ENCODE measurements at places on chromosomes 7 and 10. TPM values are rescaled to one million over a fixed set of nuclear protein-coding genes. Genes with fewer than 3 reads are reported as not detected.

MALRD1 gene
- total RNA-seq = 0.56 TPM

UPK3B gene
- not detected for total RNA-seq

REPIN1 gene
- 55.1 TPM for total RNA-seq

GLCCI1 gene
- 9.0 TPM for total RNA-seq

- H3K27me3 ChIP-seq = no peaks in the 10 kb centered on the region
- peaks cover 12% of the 10 kb centered on the region for H3K4me1 ChIP-seq
- H3K4me3 ChIP-seq = no peak overlapping the region
- no peak for DNase-seq
Measured at GRCh38 chr7:44738051-44738723, 10.5 kb upstream of the ZMIZ2 start.

DNA sequence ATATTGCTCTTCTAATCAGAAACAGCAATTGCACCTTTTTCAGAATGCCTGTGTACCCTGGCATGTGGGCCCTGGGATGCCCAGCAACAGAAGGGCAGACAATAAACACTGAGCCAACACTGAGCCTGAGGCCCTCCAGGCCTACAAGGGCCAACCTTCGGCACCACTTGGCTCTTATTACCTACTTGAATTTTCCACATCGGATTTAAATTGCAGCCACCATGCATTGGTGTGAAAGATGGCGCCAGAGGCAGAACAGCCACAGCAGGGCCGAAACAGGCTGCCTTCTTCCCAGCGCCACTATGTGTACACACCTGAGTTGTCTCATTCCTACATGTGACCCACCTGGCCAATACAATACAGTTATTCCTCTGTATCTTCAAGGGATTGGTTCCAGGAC, 51.4 kb upstream of the EZH2 start:
- H3K4me3 ChIP-seq = no peak overlapping the region
- peaks cover 20% of the 10 kb centered on the region for H3K36me3 ChIP-seq
- no peak for DNase-seq
- no peaks in the 10 kb centered on the region for H3K27me3 ChIP-seq
- no peak overlapping the region for H3K27ac ChIP-seq

DNA sequence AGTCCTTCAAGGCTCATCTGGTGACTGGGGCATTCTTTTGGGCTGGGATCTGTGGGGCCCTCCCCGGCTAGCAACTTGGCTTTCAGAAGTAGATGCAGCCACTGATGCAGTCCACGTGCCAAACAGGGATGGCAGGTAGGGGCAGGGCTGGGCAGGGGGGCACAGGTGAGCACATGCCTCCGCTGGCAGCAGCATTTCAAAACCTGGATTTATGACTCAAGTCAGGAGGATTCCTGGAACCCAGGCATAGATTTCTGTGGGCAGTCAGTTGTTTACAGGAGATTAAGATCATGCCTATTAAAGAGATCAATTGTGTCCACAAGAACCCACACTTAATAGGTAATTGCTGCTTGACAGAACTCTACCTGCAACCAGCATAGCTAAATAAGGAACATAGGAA, 839 bp upstream of the HABP2 start:
- no peak for DNase-seq
- peaks cover 12% of the 10 kb centered on the region for H3K27me3 ChIP-seq
- no peaks in the 10 kb centered on the region for H3K4me1 ChIP-seq
- no peak overlapping the region for H3K27ac ChIP-seq

DNA sequence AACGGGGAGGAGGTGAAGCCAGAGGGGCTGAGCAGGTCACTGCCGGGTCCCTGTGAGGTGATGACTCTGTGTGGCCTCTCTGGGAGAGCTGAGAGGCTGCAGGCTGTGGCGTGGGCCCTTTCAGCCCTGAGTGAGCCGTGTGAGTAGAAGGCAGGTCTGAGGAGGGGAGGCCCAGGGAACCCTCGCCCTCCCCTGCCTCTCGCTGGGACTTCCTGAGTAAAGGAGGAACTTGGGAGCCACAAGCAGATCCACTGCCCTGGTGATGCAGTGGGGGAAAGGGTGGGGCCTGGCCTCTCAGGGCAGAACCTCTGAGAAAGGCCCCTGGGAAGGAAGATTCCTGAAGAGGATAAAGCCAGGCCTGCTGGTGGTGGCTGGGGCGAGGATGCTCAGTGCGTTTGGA, 22.8 kb downstream of the EEPD1 start:
- no peaks in the 10 kb centered on the region for H3K36me3 ChIP-seq
- H3K27ac ChIP-seq = no peak overlapping the region
- no peaks in the 10 kb centered on the region for H3K27me3 ChIP-seq
- no peaks in the 10 kb centered on the region for H3K4me1 ChIP-seq
- H3K4me3 ChIP-seq = no peak overlapping the region
- DNase-seq = no peak

- DNase-seq = no peak
- H3K27me3 ChIP-seq = peaks cover 5% of the 10 kb centered on the region
- no peak overlapping the region for H3K4me3 ChIP-seq
- H3K36me3 ChIP-seq = no peaks in the 10 kb centered on the region
- H3K4me1 ChIP-seq = no peaks in the 10 kb centered on the region
Measured at GRCh38 chr7:120738816-120739215, 119.1 kb downstream of the TSPAN12 start.
